Stimulated activated CD4-positive, alpha-beta T cell treated with anti-CD3 and anti-CD28 coated beads, Interleukin-15, amount 100 ng/mL, for 1 hour (primary cell): ENCODE measurements at places on chromosomes 1 and 21.
A peak's percentile ranks its signal among the peaks of the same experiment; 100 is the strongest.

GRCh38 chr21:44506279-44507255 lies 33.4 kb downstream of the KRTAP10-1 start:
- DNase-seq, result no peak

GRCh38 chr1:63557365-63557987 lies 34.2 kb downstream of the EFCAB7 start:
- no peak for DNase-seq

- DNase-seq, result no peak
Measured at GRCh38 chr21:32484706-32485380, 72.3 kb downstream of the EVA1C start.

DNA sequence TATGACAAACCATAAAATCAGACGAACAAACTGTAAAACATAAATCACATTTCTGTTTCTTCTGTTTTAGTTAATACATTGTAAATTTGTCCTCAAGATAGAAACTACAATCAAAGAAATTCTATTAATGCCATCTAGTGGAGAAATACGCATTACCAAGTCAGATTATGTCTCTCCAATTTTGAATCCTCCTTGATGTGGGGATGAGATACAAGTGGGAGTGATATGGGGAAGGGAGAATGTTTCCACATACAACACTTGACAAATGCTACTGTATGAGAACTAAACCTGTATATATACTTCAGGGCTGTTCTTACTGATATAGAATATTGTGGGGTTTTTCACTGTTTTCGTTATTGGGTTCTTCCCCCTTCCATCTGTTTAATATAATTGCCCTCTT lies 2.6 kb downstream of the HFM1 start:
- no peak for DNase-seq

GRCh38 chr1:233020426-233020825 lies 70.0 kb downstream of the NTPCR start:
- no peak for DNase-seq

DNA sequence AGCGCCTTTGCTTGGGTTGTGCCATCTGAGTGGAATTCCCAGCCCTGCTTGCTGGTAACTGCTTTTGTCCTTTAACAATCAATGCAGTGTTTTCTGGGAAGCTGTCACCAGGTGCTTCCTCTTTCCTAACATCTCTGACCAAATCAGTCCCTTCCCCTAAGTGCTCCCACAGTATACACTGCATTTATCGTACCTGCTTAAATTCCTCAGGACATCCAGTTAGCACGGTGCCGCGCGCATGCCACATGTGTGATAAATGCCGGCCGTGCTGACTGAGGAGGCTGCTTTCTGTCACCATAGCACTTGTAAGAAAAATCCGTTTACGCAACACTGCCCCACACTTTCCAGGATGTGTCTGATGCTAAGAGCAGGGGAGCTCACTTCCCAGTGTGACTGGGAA lies 115.4 kb downstream of the BCAR3 start:
- DNase-seq, result no peak

DNA sequence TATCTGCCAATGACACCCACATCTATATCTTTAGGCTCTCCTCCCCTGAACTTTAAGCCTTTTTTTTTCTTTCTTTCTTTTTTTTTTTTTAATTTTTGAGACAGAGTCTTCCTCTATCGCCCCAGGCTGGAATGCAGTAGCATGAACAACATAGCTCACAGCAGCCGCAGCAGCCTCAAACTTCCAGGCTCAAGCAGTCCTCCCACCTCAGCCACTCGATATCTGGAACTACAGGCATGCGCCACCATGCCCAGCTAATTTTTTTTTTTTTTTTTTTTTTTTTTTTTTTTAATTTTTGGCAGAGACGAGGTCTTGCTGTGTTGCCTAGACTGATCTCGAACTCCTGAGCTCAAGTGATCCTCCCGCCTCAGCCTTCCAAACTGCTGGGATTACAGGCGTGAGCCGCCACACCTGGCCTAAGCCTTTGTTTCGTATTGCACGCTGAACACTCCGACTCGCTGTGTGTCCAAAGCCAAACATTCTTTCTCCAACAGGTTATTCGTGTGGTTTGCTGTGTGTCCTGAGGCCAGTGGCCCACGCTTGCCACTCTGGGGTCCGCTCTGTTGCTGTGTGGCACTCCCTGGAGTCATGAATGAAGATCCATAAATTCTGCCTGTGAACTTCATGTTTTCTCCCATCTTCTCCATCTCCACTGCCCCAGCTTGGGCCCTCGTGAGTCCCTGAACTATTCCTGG lies 119.4 kb downstream of the CAMTA1 start:
- DNase-seq, result no peak

- DNase-seq, result no peak
Measured at GRCh38 chr1:183572721-183573120, 17.5 kb downstream of the NCF2 start.

DNA sequence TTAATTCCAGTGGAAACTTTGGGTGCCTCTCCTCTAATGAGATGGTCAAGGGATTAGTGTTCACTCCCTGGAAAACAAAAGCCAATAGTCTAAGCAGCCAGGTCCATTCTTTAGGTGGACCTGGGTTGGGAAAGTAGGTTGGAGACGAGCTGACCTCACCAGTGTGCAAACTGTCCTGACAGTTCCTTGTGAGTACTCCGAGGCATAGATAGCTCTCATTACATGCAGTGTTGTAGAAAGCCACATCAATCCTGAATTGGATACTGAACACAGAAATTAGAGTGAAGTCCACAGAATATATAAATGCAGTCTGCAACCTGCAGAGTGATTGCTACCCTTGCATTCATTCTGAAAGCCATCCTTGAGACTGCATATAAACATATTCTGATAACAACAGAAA lies 675.1 kb upstream of the CXADR start:
- DNase-seq, result no peak

GRCh38 chr1:39980555-39981313 lies 25.8 kb downstream of the MFSD2A start:
- DNase-seq, result no peak

DNA sequence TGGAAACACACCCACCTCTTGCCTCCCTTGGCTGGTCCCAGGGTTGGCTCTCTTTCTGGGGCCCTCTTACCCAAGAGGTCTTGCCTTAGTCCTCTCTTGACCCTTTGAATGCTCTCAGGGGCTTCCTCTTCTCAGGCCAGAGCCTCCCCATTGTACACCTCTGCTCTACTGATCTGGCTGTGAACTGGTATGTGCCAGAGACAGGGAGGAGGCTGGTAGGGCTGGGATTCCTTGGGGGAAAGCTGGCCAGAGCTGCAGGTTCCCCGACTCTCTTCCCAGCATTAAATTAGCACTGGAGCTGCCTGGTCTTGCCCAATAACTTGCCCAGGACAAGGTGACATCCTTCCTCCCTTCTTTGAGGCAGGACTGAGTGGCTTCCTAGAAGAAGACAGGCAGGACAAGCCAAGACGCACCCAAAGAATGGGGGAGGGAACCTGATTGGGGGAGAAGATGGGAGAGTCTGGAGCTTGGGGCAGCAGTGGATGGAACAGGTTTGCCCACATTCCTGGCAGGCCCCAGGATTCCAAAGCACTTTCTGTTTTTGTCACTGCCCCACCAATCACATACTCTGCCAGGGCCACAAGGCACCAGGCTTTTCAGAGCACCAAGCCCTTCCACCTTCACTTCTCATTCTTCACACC lies 37.2 kb upstream of the CITED4 start:
- no peak for DNase-seq

- DNase-seq, result no peak
Measured at GRCh38 chr1:157110003-157110402, 10.4 kb upstream of the ETV3L start.

DNA sequence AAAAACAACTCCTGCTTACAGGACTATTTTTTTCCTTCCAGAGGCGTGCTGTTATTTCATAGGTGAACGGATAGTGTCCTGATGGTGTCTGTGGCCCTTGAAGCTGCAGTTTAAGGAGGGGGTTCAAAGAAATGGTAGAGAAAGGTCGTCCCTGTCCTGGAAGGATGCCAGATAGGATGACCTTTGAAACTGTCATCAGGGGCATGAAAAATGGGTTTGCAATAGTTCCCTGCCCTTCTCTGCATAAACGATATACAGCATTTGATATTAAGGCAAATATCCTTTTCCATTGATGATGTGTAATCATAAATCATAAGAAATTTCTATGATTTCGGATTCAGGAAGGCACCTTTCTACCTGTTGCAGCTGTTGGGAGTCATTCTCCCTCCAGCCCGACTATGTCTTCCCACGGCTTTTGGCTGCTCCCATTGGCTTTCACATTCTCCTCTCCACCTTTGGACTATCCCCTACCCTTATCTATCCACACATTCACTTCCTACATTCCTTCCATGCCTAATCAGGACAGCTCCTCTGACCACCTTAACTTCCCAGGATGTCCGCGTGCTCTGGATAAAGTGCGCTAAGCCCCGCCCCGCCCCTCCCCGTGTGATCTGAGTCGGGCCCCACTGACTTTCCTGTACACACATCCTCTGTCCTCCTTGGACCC lies 209.8 kb downstream of the DISC1 start:
- no peak for DNase-seq

GRCh38 chr1:52368383-52369172 lies 2.6 kb upstream of the CC2D1B start:
- DNase-seq, result peak; percentile 37

DNA sequence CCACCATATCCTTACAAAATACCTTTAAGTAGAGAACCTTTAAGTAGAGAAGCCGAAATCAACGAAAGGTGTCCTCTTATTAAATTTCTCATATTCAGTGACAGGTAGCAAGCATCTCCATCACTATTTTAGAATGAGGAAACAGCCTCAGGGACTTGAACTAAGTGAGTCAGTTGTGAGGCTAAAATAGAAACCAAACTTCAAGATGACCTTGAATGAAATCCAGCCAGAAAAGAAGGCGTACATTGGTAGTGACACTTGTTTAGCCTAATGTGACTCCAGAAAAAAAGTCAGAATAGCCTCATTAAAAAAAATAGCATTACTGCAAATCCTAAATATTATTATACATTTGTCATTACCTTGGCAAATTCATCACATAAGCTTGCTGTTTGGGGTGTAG lies 20.1 kb downstream of the RGS8 start:
- no peak for DNase-seq

GRCh38 chr1:172408958-172409357 lies 11.5 kb upstream of the C1orf105 start:
- DNase-seq, result no peak

- peak; percentile 45 for DNase-seq
Measured at GRCh38 chr21:32411350-32412161, 950 bp upstream of the EVA1C start.

- no peak for DNase-seq
Measured at GRCh38 chr1:48665708-48666407, 110.8 kb downstream of the BEND5 start.

- no peak for DNase-seq
Measured at GRCh38 chr1:23369335-23370013, at the start of gene ZNF436. Gene ZNF436 (minus strand): TSS chr1:23369836. CDS start chr1:23368005, 1,831 bp downstream.

GRCh38 chr1:75265792-75266191 lies 131.6 kb downstream of the LHX8 start:
- no peak for DNase-seq

- no peak for DNase-seq
Measured at GRCh38 chr1:206723805-206724472, 39.2 kb downstream of the MAPKAPK2 start.

DNA sequence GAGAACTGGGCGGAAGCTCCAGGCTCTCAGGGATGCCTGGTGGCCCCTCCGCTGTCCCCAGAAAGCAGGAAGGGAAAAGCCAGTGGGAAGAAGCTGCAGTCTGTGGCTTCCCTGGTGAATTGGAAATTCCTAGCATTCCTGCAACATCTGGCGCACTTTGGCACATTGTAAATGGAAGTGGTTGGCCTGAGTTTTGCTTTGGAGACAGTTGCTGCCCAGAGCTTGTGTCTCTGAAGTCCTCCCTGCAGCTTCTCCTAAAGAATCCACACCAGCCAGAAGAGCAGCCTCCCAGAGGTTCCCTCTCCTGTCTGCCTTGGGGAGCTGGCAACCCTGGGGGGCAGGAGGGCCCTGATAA lies 48.2 kb downstream of the ARHGEF10L start:
- no peak for DNase-seq

- no peak for DNase-seq
Measured at GRCh38 chr1:150841626-150842025, 33.6 kb upstream of the CTSK start.

- no peak for DNase-seq
Measured at GRCh38 chr1:170511038-170511437, 20.9 kb upstream of the GORAB start.

DNA sequence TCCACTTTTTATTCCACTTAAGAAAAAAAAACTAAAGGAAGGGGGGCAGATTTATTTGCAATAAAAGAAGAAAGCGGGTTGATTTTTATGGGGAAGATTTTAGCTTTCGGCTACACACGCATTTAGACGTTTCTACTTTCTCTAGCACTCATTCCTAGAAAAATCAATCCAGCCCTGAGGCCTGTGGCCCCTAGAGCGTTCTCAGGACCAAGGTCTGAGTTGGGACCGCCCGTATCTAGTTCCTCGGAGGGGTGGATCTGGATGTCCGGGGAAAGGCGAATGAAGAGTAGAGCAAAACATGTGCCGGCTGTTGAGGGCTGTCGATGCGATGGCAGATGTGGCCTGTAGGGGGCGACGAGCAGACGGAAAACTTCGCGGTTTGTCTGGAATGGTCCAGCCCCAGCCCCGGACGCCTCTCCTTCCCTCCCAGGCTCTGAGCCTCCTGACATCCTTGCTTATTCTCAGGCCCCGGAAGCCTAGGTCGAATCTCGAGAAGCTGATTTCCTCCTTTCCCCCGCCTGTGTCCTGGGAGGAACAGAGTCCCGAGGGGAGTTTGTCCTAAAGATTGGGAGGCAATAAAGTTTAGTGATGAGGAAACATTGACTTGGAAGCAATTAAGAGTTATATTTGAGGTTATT lies 5.2 kb downstream of the FOXD3 start:
- DNase-seq, result no peak

GRCh38 chr1:62306065-62306464 lies 13.2 kb downstream of the KANK4 start:
- no peak for DNase-seq

DNA sequence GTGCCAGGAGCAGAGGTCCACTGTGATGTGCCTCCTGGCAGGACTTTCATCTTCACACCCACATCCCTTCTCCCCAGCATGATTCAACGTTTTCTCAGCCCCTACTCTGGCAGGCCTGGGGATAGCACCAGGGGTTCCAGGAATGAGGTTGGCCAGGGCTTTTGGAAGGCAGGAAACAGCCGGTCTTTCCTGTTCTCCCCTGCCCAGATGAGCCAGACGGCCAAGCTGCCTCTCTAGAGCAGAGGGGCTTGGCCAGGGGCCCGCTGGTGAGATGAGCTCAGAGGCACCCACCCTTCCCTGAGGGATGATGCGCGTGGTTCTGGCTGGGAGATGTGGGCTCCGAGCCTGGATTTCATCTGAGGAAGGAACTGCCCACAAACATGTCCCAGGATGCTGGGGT lies 4.3 kb upstream of the MFAP2 start:
- DNase-seq, result no peak

GRCh38 chr1:147603986-147604385 lies 62.7 kb downstream of the BCL9 start:
- DNase-seq, result no peak
